Activated CD4-positive, alpha-beta memory T cell treated with anti-CD3 and anti-CD28 coated beads for 36 hours (primary cell): ENCODE measurements at places on chromosomes 12 and 14.

DNA sequence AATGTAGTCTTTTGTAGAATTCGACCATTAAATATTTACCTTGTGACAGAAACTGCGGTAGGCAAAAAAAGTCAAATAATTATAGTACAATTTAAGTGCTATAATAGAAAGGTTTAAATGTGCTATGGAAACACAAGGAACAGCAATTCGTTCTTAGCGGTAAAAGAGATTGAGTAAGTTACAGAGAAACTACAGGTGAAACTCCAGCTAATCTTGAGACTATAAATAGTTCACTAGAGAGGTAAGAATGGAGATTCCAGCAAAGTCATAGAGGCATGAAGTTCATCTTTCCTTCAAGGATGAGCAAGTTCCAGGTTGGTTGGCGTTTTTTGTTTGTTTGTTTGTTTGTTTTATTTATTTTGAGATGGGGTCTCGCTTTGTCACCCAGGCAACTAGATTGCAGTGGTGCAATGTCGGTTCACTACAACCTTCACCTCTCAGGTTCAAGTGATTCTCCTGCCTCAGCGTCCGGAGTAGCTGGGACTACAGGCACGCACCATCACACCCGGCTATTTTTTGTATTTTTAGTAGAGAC, 878 bp upstream of the R3HDM2 start:
- no peak for DNase-seq

GRCh38 chr14:102510616-102511520, 1.3 kb upstream of the ANKRD9 start:
- peak; percentile 41 for DNase-seq

GRCh38 chr12:27682534-27682933, 13.7 kb upstream of the REP15 start:
- DNase-seq, result no peak

- no peak for DNase-seq
Measured at GRCh38 chr12:42236017-42236416, 2.0 kb downstream of the YAF2 start.

DNA sequence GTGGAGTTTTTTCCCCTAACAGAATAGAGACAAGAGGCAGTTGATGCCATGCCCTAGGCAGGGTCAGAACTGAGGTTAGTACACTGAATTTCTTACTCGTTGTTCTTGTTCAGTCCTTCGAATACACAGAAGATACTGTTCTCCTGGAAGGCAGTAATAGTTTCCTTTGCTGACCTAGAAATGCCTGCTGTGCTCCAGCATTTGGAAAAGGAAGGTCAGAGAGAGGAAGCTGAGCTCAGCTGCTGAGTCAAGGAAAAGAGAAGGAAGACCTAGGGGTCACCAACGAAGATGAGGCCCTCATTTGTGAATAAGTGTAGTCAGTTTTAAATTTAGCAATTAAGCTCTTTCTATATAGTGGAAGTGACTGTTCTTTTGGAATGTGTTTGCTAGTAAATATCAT, 100.1 kb downstream of the CRADD start:
- DNase-seq, result no peak

DNA sequence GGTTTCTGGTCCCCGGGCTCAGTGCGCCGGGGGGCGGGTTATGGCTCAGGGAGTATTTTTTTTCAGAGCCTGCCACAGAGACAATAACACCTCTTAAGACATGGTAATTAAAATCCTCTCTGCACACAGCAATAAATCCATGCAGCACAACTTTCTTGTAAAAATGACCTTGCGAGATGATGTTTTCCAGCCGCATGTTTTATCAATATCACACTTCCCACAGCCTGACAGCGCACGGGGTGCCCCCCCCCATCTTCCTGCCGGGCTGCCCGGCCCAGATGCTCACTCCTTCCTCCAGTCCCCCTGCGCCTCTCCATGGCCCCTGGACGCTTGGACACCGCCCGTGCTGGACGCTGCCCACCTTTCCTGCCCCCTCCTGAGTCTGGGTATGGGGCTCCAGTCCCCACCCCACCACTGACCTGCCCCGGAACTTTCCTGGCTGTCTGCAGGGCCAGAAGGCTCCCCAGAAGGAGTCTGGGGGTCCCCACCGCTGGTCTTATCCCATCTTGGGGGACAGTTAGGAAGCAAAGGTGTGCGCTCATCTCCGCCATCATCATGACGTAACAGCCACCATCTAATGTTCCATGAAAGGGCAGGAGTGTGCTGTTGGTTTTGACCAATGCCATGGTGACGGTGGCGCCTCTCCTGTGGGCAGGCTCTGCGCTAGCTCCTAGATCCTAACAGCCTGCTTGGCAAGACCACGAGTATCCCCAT, 182.9 kb downstream of the KIF26A start:
- no peak for DNase-seq

GRCh38 chr14:61323970-61324369, 2.6 kb downstream of the PRKCH start:
- DNase-seq, result no peak

DNA sequence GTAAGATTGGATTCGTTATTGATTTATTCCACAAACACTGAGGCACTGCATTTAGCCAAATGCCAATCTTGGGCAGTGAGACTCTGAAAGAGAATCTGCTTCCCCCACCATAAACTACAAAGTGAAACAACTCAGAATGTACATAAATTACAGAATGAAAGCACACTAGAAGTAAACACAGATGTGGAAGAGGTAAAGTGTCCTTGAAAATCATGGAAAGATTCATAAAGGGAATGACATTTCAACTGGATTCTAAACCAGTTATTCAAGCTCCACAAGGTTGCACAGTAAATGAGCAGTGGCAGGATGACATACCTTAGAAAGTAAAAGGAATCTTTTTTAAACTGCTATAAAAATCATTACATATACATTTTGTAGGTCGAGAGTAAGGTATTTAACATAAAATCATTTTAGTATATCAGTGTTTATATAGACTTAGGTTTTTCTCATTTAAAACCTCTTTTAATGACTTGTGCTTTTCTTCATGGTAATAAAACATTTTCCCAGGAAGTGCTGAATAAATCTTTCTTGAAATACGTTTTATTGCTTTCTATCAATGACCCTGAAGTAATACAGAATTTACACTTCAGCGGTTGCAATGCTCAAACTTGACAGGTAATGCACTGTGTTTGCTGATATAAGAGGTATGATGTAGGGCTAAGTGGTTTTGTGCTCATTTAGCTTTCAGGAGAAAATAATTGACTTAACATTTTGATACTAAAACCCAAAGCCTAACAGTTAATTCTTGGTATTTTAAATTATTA, 270.6 kb downstream of the NAV3 start:
- no peak for DNase-seq

DNA sequence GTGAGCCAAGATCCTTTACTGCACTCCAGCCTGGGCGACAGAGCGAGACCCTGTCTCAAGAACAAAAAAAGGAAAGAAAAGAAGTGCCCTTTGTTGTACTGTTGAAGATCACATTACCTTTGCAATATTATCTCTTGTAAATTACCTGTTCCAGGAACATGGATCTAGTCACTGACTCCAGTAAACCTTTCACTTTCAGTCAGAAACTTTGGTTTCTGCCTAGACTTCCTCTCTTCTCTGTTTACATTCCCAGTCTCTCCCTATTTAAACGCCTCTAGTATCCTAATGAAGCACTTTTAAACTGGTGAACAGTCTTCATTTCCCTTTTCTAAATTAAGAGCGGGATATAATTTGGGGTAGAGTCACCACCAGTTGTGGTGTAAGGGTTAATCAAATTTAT, 12.8 kb downstream of the CHPT1 start:
- DNase-seq, result no peak

- DNase-seq, result no peak
Measured at GRCh38 chr14:101715210-101716076, 46.1 kb upstream of the PPP2R5C start.

DNA sequence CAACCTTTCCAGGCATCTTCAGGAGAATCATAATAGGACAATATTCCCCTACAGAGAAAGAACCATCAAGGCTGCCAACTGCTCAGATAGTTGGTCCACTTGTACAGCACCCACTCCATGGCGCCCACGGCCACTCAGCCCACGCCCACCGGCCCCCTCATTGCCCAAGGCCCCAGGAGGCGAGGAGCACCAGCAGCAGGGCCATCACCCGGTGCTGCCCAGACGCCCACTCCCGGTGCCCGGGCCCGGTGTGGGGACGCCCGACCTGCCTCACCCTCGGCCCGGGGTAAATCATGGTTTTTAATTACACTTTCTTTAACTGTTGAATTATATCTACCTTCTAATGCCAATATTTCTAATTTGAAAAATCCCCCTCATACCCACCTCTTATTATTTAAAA, 41.3 kb upstream of the ANO6 start:
- DNase-seq, result no peak

DNA sequence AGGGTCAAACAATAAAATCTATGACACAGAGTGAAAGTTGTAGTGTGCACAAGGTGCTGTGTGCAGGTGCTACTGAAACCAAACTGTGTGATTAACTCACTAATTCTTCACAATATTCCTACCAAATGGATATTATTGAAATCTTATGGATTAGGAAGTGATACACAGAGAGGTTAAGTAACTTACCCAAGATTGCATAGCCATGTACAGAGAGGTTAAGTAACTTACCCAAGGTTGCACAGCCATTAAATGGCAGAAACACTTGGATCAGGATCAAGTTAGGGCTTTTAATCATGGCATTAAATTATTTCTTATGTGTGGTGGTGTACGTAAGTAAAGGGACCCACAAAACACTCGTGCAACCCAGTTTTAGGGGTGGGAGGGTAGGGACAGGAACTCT, 771.4 kb downstream of the AACS start:
- no peak for DNase-seq

DNA sequence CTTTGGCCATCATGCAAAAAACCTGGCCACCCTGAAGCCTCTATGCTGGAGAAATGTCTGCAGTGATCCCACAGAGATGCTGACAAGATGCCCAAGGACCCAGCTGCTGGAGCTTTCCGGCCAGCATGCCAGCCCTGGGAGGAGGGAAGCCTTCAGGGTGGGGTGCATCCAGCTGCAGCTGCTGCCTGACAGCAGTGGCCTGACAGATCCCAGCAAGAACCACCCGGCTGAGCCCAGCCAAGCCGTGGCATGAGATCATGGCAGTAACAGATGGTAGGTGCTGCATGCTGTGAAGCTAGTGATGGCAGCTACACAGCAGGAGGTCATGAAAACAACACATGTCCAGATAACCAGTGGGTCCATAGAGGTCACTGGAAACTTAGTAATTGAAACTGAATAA, 13.8 kb downstream of the CLBA1 start:
- no peak for DNase-seq

- DNase-seq, result no peak
Measured at GRCh38 chr14:69505338-69506240, 21.1 kb downstream of the PLEKHD1 start.

- DNase-seq, result no peak
Measured at GRCh38 chr14:33350366-33350990, 411.8 kb downstream of the NPAS3 start.
